ENCODE measurements at places on chromosomes 7 and 10.

- DNase-seq: no peak
Measured at GRCh38 chr7:143938379-143939243, 3.6 kb downstream of the OR2F2 start.

- DNase-seq: no peak
Measured at GRCh38 chr10:18860631-18861240, 187.9 kb upstream of the MALRD1 start.

- DNase-seq: no peak
Measured at GRCh38 chr7:30543813-30544525, 39.3 kb upstream of the GGCT start.

GRCh38 chr7:89607792-89608191 lies 546.5 kb upstream of the STEAP1 start:
- DNase-seq: no peak

DNA sequence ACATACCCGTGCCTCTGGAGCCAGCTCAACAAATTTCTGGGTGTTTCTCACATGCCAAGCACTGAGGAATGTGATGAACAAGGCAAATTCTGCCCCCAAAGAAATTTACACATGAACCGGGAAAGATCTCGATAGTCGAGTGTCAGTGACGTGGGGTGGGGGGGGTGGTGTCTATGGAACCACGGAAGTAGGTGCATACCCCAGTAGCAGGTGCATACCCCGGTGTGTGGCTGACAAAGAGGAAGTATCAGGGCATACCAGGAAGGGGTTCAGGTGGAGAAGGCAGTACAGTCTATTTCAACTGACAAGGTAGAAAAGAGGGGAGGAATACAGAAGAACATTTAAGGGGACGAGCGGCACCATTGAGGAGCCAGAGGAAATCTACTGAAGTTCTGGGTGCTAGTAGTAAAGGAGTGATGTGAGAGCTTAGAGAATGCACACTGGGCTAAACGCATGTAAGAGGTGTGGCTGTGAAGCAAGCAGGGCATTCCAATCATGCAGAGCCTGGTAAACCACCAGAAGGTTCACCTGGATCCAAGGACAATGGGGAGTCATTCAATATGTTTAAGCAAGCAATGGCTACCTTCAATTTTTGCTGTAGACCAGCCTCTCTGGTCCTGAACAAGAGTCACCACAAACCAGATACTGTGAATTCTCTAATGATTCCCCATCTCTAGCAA lies 6.2 kb downstream of the CCDC6 start:
- no peak for DNase-seq

DNA sequence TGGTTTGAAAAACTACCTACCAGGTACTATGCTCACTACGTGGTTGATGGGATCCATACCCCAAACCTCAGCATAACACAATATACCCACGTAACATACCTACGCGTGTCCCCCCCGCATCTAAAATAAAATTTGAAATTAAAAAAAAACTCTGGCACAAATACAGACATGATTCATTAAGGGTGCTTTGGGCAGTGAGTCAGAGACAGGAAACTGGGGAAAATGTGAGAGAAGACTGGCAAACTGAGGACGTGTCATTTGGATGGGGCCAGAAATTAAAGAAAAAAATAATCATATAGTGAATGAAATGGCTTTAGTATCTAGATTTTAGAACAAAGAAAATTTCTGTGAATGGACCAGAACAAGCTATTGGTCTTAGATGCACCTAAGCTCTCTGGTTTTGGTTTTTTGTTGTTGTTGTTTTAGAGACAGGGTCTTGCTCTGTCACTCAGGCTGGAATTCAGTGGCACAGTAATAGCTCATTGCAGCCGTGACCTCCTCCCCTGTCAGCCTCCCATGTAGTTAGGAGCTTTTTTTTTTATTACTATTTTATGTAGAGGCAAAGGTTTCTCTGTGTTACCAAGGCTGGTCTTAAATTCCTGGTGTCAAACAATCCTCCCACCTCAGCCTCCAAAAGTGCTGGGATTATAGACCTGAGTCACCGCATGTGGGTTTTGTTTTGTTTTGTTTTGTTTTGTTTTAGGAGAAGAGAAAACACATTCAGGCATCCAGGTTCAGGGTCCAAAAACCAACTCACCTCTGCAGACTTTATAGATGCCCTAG lies 5.9 kb upstream of the PRSS58 start:
- no peak for DNase-seq

- peak; percentile 92 for DNase-seq
Measured at GRCh38 chr10:29811751-29812427, 177.1 kb upstream of the SVIL start.

DNA sequence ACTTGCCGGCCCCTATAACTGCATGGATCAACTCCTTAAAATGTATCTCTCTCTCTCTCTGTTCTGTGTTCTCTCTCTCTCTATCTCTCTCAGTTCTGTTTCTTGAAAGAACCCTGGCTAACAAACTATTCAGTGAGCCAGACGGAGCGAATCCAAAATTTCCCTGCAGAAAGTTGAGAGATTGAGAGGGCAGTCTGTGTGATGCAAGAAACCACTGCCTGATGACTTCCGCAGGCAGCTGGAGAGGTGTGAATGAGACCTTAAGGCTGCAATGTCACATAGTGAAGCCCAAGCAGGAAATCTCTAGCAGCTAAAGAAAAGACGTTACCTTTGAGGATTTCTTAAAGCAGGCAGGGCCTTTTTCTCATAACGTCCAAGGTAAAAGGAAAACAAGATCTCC lies 17.3 kb downstream of the FAM107B start:
- DNase-seq: no peak

DNA sequence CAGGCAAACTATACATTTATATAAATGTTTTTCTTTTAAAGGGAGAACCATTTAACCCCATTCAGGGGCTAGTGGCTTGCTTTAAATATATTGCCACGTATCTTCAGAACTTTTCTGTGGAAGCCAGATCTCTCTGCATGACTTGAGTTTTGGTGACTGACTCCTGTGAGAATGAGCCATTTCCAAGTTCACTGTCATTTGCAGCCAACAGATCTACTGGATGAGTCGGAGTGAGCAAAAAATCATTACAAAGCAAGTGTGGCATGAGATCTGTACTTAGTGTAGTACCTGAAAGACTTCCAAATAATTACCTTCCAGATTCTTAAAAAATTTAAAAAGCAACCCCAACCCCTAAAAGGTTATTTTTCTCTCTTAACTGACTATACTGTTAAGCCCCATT lies 45.6 kb downstream of the PDSS1 start:
- no peak for DNase-seq

DNA sequence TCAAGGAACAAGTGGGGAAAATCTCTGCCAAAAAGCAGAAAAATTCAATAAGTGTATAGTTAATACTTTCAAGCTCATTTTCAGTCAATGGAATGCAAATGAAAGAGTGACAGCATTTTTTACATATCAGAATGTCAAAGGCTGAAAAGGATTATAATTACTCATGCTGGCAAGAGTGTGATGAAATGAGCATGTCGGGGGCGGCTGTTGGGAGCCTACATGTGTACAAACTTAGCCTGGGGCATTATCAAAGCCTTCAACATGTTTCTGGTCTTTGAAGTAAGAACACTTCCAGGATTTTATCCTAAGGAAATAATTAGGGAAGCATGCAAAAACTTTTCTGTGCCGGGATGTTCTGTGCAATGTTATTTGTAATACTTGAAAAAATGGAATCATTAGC lies 221.7 kb upstream of the LYZL1 start:
- DNase-seq: no peak

DNA sequence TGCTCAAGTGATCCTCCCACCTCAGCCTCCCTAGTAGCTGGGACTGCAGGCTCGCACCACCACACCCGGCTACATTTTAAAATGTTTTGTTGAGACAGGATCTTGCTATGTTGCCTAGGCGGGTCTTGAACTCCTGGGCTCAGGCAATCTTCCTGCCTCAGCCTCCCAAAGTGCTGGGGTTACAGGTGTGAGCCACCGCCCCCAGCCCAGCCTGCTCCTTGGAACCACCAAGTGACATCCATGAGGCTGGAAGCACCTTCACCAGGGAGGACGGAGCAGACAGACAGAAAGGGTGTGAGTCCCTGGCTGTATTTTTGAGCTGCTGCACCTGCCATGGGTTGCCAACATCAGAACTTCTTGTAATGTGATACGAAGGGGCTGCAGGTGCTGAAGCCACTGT lies 62.3 kb upstream of the UBE3C start:
- no peak for DNase-seq

- no peak for DNase-seq
Measured at GRCh38 chr7:84425702-84426259, 231.2 kb upstream of the SEMA3A start.

DNA sequence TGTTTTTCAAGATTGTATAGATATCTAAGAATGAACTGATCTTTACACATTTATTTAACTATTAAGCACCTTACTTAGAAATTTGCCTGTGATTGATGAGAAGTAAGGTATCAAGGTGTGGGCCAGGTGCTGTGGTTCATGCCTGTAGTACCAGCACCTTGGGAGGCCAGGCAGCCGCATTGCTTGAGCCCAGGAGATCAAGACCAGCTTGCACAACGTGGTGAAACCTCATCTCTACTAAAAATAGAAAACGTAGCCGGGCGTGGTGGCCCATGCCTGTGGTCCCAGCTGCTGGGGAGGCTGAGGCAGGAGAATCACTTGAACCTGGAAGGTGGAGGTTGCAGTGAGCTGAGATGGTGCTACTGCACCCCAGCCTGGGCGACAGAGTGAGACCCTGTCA lies 33.7 kb downstream of the NME8 start:
- no peak for DNase-seq

DNA sequence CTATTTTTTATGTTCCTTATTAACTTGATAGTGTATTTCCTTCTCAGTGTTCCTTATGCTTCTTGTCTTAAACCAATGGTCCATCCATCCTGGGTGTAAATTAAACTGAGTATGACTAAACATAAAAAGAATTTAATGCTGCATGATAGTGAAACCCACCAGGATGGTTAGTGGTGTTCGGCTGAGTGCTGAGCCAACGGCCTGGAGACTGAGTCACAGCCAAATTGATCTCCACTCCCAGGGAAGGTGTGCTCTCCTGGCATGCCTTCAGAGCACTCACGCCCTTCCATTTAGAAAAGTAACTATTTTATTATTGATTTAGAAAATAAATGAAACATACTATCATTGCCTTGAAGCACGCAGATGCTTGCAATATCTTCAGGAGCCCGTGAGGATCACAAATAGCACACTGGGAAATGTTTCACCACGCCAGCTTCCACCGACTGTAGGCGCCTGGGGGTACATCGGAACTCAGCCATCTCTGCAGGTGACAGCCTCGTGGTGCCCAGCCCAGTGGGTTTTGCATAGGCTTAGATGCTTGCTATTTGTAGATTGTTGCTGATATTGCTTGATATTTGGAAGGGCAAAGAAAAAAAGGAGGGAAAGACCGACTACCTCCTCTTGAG lies 40.0 kb upstream of the LOXL4 start:
- no peak for DNase-seq

GRCh38 chr10:43863859-43864591 lies 215.3 kb upstream of the ZNF32 start:
- peak; percentile 71 for DNase-seq

GRCh38 chr10:121597504-121598262 lies 561 bp downstream of the FGFR2 start:
- DNase-seq: no peak

GRCh38 chr7:70571961-70572360 lies 560.0 kb upstream of the GALNT17 start:
- no peak for DNase-seq

DNA sequence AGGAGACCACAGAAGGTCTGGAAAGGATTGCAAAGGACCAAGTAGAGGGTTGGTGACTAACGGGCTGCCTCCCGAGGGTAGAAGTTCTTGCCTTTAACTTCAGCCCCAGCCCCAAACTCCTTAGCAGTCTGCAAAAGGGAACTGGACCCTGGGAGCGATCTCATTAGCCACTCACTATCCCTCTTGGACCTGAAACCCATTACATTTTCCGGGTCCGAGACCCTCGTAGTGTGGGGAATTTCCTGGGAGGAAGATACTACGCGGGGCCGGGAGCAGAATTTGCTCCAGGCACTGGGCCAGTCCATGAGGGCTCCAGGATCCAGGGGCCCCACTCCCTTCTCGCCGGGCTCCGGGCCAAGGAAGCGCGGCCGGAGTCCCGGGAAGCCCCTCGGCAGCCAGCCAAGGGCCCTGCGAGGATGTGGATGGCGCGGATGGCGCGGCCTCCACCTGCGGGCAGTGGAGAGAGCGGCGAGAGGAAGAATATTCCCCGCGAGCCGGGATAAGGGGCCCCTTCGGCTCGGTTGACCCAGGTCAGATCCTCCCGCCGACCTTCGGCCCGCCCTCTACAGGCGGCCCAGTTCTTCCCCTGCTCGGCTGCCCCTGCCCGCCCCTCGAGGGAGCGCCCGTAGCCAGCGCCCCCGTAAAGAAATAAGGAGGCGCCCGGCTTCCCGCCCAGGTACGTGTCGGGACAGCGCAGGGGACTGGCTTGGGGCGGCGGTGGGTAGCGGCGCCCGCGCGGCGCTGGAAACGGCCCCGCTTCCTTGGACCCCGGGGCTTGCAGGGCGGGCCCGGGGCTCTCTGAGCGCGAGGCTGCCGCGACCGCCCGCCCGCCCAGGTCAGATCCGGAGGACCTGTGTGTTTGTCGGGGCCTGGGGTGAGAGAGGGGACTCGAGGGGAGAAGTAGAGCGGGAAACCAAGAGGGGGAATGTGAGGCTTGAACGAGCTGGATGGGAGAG lies at the start of gene MYO3A:
Gene MYO3A, plus strand, starts transcription at position 577 of the 956 bp plus-strand sequence. CDS start 17,882 bp downstream, outside the sequence.
- DNase-seq: no peak

GRCh38 chr7:99035723-99036545 lies 108.0 kb downstream of the SMURF1 start:
- no peak for DNase-seq
